ENCODE measurements at places on chromosomes 1 and 21. TPM values are rescaled to one million over a fixed set of nuclear protein-coding genes. Genes with fewer than 3 reads are reported as not detected.

Gene COL9A2
- total RNA-seq = 1.2 TPM

Gene NBPF4
- total RNA-seq = not detected

Gene OR6N1
- total RNA-seq = not detected

DNA sequence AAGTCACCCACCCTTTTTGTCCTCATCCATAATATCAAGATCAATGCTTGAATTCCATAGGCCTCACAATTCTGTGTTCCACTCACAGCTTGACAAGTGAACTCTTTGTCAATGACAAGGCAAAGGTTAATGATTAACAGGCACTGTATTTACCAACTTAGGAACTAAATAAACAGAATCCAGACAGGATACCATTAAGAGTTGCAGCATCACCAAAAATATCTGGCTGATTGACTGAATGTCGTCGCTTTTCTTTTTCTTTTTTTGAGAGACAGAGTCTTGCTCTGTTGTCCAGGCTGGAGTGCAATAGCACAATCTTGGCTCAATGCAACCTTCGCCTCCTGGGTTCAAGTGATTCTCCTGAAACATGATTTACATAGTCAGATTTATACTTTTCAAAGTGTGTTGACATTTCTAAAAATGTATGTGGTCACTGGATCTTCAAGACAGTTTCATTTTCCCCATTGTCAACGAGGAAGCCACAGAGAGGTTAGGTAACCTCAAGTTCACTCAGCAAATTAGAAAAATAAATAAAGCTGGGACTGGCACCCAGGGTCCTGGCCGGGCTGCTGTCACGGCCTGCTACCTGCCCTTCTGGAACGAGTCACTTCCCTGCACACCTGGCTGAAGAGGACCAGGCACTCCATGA lies 81.0 kb downstream of the PDE9A start:
- no peaks in the 10 kb centered on the region for H3K27me3 ChIP-seq
- H3K4me1 ChIP-seq = no peaks in the 10 kb centered on the region
- DNase-seq = no peak
- H3K4me3 ChIP-seq = no peak overlapping the region

- DNase-seq = no peak
- H3K36me3 ChIP-seq = no peaks in the 10 kb centered on the region
- peaks cover 20% of the 10 kb centered on the region for H3K27me3 ChIP-seq
Observed at GRCh38 chr1:30191154-30191702, 532.2 kb downstream of the MATN1 start.

DNA sequence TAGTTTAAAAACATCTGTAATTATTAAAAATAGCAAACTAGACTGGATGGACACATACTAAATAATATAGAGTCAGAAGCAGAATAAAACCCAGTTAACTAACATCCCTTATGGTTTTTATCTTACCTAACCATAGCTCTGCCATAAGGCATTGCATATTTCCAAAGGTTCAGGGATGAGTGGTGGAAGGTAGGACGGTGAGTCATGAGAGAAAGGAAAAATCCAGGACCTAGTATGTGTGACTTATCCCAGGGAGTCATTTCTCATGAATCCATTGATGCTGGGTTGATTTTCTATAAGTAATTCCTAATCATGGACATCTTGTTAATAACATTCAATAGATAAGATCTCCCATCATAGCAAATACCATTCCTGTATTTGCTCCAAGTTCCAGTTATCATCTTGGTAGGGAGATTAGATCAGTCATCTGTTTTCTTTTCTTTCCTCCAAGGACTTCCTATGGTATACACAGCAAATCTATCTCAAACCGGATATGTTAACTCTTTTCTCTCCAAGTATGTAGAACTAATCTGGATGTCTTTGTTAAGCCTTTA lies 490.7 kb upstream of the B3GALT2 start:
- H3K27ac ChIP-seq = no peak overlapping the region
- DNase-seq = no peak
- H3K4me3 ChIP-seq = no peak overlapping the region
- peaks cover 14% of the 10 kb centered on the region for H3K4me1 ChIP-seq
- no peaks in the 10 kb centered on the region for H3K36me3 ChIP-seq
- no peaks in the 10 kb centered on the region for H3K27me3 ChIP-seq

DNA sequence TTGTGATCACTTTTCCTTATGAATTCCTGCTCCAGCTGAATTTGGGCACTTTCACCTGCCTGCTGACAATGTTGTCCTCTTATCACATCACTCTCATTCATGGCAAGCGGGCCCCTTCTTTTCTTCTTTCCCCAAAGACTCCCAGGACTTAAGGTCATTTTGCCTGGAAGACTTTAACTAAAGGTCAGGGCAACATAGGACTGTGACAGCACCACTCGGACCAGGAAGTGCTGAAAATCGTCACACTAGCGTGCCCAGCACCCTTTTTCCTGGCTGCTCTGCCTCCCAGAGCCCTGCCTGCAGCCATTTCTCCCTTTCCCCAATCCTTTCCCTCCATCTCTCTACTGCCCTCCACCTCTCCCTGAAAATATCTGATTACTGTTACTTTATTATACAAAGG lies 35.4 kb downstream of the CD34 start:
- no peak for DNase-seq
- no peaks in the 10 kb centered on the region for H3K27me3 ChIP-seq
- peaks cover 23% of the 10 kb centered on the region for H3K36me3 ChIP-seq
- no peak overlapping the region for H3K4me3 ChIP-seq
- no peak overlapping the region for H3K27ac ChIP-seq

Measured in heart right ventricle (tissue), 16 donors.